ENCODE measurements at places on chromosomes 1 and 21.

GRCh38 chr1:157034137-157034800 lies 11.3 kb downstream of the ARHGEF11 start:
- DNase-seq = no peak

- no peak for DNase-seq
Measured at GRCh38 chr1:159054427-159054826, 22.1 kb downstream of the AIM2 start.

GRCh38 chr1:53110370-53111072 lies 31.9 kb downstream of the SLC1A7 start:
- DNase-seq = peak; percentile 57

DNA sequence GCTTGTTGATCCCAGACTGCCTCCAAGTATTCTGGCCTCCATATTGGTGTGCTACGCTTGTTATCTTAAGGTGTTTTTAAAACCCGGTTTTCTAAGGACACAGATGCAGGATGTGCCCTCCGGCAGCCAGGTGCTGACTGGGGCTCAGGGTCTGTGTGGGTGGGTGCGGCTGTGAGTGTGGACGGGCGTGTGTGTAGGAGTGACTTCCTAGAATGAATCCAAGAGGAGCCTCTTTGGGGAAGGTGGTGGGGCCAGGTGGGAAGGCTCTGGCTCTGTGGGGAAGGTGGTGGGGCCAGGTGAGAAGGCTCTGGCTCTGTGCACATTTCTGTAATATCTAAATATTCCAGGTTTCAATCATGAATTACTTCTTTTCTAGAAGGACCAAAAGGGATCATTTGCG lies 12.8 kb upstream of the TSPEAR start:
- no peak for DNase-seq

DNA sequence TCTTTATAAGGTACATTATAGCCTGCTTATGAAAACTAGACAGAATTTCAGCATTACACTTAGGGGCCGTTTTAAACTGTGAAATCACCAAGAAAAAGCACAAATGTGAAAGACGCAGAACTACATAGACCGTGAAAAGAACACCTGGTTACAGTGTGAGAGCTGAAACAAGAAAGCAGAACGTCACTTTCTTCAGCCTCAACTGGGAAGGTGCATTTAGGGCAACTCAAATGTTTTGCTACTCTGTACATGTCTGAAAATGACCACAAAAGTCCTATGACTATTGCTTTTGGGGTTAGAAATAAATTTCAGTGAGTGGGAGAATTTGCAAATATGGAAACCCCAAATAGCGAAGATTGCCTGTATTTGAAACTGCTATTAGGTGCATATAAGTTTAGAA lies 268.7 kb downstream of the OLFM3 start:
- no peak for DNase-seq

DNA sequence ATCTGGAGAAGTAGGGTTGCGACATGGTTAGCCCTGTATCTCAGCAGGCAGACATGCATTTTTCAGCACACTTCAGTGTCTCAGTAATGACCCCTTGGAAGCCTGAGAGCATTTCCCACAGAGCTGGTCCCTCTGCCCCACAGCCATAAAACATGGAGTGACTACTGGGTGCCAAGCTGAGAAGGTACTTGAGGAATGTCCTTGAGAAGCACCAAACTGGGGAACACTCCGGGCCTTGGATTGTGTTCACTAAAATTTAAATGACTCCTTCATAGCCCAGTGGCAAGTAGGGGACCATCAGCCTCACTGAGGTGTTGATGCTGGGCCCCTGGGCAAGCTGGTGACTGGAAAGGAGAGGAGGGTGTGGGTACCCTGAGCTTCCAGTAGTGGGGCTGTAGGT lies 54.7 kb downstream of the KCNJ6 start:
- DNase-seq = no peak
